ENCODE measurements at places on chromosomes 7 and 10. TPM values are rescaled to one million over a fixed set of nuclear protein-coding genes. Genes with fewer than 3 reads are reported as not detected.

Gene MMD2
- polyA plus RNA-seq, result not detected

Gene CUZD1
- polyA plus RNA-seq, result 0.64 TPM

Gene SSC4D
- polyA plus RNA-seq, result 0.92 TPM

Gene CCDC3
- 0.02 TPM for polyA plus RNA-seq

Gene GATA3
- 0.09 TPM for polyA plus RNA-seq

Gene POMZP3
- 3.2 TPM for polyA plus RNA-seq

Gene CDNF
- 1.1 TPM for polyA plus RNA-seq

Gene NAT16
- polyA plus RNA-seq, result 0.02 TPM

Gene SPDYE5
- 0.04 TPM for polyA plus RNA-seq

Gene SMNDC1
- 6.1 TPM for polyA plus RNA-seq

Gene ENTPD1
- 0.20 TPM for polyA plus RNA-seq

Gene SLC13A1
- not detected for polyA plus RNA-seq

Gene COL13A1
- polyA plus RNA-seq, result 9.8 TPM

Gene TTYH3
- polyA plus RNA-seq, result 33.0 TPM

Gene ASAH2B
- polyA plus RNA-seq, result 6.1 TPM

Gene CDK14
- 11.8 TPM for polyA plus RNA-seq

Gene SLC18A3
- not detected for polyA plus RNA-seq

Gene PLPP4
- polyA plus RNA-seq, result 35.4 TPM

Gene ZNF853
- 2.0 TPM for polyA plus RNA-seq

Gene SAP25
- polyA plus RNA-seq, result 0.34 TPM

Gene HTR7
- 0.17 TPM for polyA plus RNA-seq

Gene NUTM2E
- polyA plus RNA-seq, result 0.22 TPM

Gene RAPGEF5
- not detected for polyA plus RNA-seq

Gene NKX1-2
- not detected for polyA plus RNA-seq

Gene EVX1
- polyA plus RNA-seq, result not detected

Gene DRGX
- polyA plus RNA-seq, result 0.06 TPM

Gene SPDYE2B
- not detected for polyA plus RNA-seq

Gene FAM25G
- polyA plus RNA-seq, result not detected

Gene LEP
- 0.05 TPM for polyA plus RNA-seq

Gene METTL27
- 1.5 TPM for polyA plus RNA-seq

Gene CDH23
- polyA plus RNA-seq, result 0.02 TPM

Gene GRM8
- not detected for polyA plus RNA-seq

Gene INA
- 8.5 TPM for polyA plus RNA-seq

Gene CCNJ
- polyA plus RNA-seq, result 4.4 TPM

Gene MOGAT3
- not detected for polyA plus RNA-seq

Gene RNF148
- not detected for polyA plus RNA-seq

Gene TDRD1
- not detected for polyA plus RNA-seq

Gene NODAL
- not detected for polyA plus RNA-seq

Gene OR13A1
- polyA plus RNA-seq, result not detected

Gene PRKAR2B
- polyA plus RNA-seq, result 2.6 TPM

Gene SYNPO2L
- 0.05 TPM for polyA plus RNA-seq
